ENCODE measurements at places on chromosomes 3 and 15.

DNA sequence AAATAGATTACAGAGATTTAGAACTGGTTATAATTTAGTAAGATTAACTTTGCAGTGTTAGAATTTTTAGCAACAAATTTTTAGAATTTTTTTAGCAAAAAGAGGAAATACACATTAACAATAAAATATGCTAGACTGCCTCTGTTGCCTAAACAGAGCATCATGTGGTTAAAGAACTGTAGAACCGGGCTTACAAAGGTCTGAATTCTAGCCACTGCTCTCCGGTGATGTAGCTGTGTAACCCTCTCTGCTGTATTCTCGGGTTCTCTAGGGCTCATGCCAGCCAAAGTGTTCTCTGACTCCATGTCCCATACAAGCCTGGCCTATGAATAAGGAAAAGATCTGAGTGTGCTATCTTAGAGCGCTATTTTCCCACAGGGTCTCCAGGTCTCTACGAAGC is 2.9 kb upstream of the P2RY12 start:
- no peak for DNase-seq

DNA sequence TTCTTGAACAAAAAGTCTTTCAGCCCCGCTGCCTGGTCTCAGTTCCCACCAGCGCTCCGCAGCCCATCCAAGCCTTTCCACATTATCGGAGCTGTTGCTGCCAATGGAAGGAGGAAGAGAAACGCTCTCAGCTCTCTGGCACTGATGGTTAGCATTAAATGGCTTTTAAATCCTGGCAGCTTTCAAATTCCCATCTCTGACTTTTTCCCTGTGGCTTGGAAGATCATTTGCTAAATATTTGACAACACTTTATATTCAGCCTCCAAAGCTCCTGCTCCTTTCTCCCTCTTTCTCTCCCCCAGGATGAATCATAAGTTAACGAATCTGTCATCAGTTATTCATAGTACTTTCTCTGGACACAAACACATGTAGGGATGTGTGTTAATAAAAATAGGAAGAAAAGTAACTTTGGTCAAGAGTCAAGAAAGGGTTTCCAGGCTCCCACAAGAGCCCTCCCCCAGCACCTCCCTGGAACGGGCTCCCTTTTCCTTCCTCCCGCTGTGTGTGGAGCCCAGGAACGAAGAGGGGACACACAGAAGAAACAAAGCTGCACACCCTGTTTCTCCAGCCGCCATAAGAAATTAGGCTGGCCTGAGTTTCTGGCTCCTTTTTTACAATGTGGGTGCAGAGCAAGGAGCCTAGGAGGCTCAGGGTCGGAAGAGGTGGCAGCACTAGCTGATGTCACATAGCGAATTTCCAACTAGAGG is 47.6 kb upstream of the TSEN2 start:
- DNase-seq: peak; percentile 63

- DNase-seq: no peak
Measured at GRCh38 chr15:100790786-100791265, 88.8 kb upstream of the ALDH1A3 start.

GRCh38 chr15:90059208-90059985 is 42.9 kb downstream of the IDH2 start:
- DNase-seq: no peak

DNA sequence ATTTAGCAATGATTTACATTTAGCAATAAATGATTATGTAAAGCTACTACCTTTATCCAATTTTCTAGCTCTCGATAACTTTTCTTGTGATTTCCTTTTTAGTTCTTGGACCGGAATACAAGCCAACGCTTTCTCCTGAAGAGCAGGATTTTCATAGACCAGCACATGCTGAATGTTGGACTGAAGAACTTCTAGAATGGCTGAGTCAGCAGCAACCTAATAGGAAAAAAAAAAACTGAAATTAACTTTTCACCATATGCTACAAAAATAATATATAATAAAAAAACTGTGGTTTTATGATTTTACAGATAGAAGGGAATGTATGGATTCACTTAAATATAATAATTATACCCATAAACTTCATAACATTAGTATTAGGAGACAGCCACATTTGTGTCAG is 32.2 kb downstream of the NGLY1 start:
- no peak for DNase-seq

DNA sequence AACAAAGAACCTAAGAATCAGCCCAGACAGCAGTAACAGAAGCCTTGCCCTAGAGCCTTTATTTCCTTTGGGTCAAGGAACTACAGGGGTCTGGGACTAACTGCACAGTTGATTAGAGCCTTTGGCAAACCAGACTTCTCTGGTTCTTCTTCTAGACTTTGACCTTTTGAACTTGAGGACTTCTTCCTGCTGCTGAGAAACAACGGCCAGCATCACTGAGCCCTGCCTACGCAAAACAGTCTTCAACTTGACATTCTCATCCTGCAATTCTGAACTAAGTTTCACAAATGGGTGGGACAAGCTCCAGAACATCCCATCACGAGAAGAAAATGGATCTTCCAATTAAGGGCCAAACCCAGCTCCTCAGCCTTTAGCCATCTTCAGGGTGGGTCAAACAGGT is 31.4 kb downstream of the CMTM6 start:
- no peak for DNase-seq

GRCh38 chr3:171514466-171514865 is 54.3 kb upstream of the TNIK start:
- no peak for DNase-seq

- DNase-seq: no peak
Measured at GRCh38 chr3:151382671-151383070, 1.9 kb downstream of the P2RY12 start.

GRCh38 chr15:100926258-100926657 is 7.1 kb downstream of the LRRK1 start:
- DNase-seq: no peak

DNA sequence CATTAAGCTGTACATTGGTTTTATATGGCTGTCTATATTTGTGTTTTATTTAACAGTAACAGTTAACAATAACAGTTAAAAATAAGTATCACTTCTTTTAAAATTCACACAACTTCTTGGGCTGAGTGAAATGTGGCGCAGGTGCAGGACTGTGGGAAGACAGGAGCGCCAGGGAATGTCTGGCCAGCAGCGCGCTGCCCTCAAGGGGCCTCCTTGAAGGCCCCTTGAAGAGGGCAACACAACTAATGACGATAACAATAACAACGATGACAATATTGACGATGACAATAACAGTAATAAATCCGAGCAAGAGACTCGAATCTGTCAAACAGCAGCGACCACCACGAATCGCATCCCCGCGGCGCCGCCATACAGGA is 411 bp upstream of the PPP2R3A start:
- no peak for DNase-seq

DNA sequence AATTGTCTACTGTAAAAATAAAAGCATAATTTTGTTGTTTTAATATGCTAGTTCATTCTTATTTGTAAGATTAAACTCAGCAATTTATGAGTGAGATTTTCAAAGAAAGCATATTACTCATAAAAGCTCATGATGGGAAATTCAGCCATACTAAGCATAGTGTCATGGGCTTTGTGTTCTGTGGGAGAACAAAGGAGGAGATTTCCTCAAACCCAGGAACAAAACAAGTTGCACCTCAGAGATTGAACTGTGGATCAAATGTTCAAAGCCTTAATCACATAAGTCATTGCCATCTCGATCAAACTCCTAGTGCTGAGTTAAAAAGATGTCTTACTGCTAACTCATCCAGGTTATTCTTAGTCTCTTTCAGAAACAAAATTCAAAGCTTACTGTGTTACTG is 85.6 kb upstream of the PDZRN3 start:
- DNase-seq: no peak

GRCh38 chr15:97841558-97841957 is 118.9 kb upstream of the ARRDC4 start:
- no peak for DNase-seq

DNA sequence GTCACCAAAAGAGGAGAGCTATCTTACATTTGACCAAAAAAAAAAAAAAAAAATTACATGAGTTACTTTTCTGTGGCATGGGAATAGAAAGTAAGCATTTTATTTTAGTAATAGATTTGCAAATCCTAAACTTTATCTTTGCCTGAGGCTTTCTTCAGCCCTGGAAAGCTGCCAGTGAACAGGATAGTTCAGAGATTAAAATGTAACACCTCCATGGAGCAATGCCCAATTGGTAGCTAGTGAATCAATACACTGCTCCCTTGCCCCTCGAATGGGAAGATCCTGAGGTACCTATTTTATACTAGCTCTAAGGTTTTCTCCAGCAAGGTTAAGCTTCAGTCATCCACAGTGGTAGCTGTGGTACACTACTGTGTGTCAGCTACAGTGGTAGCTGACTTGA is 867.1 kb downstream of the NAALADL2 start:
- DNase-seq: no peak

- DNase-seq: no peak
Measured at GRCh38 chr3:113228498-113229286, 17.3 kb downstream of the BOC start.

GRCh38 chr15:95988574-95988887 is 342.0 kb upstream of the NR2F2 start:
- peak; percentile 6 for DNase-seq
